ENCODE measurements at places on chromosomes 3 and 15.
A peak's percentile ranks its signal among the peaks of the same experiment; 100 is the strongest.

- no peak for DNase-seq
Measured at GRCh38 chr3:3662610-3663009, 136.6 kb upstream of the LRRN1 start.

- no peak for DNase-seq
Measured at GRCh38 chr15:64096668-64097384, 1.0 kb downstream of the SNX1 start.

DNA sequence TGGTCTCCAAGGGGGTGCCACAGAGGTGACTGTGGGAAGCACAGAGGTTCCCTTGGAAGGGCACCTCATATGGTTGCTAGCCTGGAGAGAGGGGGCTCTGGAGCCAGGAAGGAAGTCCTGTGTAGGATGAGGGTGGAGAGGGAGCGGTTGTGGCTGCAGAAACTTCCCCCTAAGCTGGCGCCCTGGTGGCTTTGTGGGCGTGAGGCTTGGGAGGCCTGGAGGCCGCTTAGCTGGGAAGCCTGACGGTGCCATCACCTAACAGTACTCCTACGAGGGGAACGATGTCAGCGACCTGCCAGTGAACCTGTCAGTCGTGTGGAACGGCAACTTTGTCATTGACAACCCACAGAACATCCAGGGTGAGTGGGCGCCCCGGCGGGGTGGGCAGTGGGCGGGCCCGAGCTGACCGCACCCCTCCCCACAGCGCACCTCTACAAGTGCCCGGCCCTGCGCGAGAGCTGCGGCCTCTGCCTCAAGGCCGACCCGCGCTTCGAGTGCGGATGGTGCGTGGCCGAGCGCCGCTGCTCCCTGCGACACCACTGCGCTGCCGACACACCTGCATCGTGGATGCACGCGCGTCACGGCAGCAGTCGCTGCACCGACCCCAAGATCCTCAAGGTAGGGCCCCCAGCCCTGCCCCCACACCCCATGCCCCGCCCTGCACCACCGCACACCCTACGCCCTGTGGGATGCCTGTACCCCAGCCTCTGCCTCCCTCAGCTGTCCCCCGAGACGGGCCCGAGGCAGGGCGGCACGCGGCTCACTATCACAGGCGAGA, 31.0 kb downstream of the PLXNA1 start:
- no peak for DNase-seq

DNA sequence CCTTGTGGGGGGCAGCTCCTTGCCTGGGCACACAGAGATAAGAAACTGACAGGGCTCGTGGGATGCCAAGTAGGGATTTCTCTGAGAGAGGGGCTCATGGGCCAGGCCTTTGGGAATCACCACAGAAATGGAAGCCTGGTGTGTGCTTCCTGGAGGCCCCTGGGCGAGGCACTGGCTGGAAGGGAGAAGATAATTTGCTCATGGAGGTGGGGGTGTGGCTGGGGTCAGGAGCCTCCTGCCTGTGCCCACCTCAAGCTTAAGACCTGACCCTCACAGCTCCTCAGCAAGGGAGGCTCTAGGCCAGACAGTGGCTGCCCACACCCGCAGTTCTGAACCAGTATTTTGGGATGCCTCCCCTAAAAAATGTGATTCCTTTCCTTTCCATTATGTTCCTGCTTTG, 16.9 kb upstream of the CPNE9 start:
- no peak for DNase-seq

DNA sequence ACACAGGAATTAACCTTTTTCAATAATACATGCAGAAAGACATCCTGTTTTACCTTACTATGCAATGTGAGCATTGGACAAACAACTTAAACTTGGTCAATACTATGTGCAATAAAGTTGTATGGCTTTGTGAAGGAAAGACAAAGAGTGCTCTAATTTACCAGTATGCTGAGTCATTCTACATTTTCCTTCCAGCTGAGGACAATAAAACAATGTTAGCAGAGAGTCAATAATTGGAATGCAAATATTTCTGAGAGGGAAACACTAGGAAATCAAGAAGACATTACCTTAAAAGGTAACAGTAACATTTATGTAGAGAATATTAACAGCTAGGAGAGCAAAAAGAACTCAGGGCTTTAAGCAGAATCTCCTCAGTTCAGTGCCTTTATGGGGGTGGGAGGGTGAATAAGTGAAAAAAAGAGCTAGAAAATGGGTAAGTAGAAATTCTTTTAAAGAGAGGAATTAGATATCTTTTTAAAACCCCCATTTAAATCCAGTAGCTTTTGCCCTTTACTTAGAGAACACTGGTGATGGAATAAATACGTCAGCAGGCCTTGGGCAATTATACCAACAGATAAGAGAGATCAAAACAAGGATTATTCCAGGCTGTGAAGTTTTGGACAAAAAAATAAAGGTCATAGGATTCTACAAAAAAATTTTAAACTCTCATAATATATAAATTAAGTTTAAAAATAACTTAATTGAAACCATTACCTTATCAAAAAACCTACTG, 11.6 kb upstream of the HGD start:
- DNase-seq, result no peak

DNA sequence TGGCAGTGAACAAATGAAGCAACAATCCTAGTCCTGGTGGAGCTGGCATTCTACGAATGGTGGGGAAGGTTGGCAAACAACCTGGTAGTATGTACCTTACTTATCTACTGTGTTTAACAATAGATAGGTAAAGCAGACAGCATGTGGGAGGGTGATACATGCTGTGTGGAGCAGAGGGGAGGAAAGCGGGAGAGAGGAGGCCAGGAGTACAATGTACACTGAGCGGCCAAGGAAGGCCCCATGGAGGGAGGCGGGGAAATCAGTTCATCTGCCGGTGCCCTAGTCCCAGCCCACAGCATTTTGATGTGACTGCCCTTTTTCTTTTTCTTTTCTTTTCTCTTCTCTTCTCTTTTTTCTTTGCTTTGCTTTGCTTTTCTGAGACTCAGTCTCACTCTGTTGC, 5.3 kb upstream of the RHCG start:
- DNase-seq, result no peak

GRCh38 chr3:14548321-14548729, 8.2 kb upstream of the GRIP2 start:
- DNase-seq, result no peak

DNA sequence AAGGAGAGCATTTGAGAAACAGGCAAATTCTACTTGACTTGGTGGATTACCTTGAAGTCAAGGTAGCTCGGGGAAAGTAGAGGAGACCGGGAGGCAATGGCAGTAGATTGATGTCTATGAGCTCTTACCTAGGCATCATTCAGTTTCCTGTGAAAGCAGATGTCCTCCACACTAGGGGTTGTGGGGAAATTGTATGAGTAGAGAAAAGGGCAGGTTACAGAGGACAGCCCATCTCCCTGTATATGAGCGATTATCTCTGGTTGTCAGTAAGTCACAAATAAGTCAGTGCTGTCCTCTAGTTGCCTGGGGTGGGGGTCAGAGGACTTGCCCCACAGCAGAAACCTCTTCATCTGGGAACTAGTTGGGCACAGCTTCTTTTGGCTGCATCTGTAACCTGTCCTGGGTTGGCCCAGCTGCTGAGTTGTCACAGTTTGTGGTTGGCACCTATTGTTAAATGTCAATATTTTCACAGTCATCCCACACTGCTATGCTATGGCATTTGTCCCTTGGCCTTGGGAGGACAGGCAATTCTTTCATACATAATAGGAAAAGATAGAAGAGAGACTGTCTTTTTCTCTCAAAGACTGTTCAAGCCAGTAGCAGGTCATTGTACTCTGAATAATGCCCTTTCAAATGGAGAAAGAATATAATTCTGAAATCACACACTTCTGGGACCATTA, 53.6 kb upstream of the LRRFIP2 start:
- no peak for DNase-seq

- DNase-seq, result no peak
Measured at GRCh38 chr3:17238023-17238422, 353.3 kb downstream of the PLCL2 start.

GRCh38 chr15:67839499-67839928, 331 bp downstream of the RNU6-1 start:
- no peak for DNase-seq

DNA sequence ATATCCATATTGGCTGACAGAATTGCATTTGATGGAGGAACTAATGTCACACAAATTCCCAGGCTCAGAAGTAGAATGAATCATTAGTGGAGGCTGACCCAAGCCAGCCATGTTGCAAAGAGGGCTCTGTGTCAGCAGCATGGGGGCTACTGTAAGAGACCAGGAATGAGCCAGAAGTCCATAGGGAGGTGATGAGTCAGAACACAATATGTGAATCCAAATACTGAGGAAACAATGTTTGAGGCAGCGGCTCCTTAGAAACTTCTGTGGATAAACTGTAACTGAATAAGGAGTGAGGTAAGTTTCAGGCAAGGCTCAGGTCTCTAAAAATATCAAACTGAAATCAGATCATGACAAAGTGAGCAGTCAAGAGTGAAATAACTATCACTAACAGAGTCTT, 170.7 kb downstream of the WDR72 start:
- DNase-seq, result no peak

DNA sequence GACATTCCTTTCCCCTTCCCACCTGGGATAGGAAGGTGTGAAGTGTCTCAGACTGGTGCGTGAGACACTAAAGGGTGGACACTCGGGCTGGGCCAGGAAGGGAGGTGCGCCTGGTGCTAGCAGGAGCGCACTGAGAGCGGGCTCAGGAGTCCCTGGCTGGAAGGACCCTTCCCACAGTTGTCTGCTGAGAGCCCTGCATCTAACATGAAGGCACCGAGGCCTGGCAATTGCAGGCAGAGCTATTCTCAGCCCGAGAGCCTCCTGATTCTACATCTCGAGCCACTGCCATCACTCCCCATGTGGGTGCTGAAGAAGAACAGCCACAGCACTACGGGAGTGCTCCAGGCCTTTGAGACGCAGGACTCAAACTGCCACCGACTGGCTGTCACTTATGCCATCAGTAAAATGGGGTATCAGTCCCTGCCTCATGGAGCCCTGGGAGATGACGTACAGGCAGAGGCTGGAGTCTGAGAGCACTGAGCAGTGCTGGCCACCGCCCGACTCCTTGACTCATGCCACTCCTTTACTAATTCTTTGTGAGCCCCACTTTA, 159.4 kb downstream of the KLF13 start:
- no peak for DNase-seq

DNA sequence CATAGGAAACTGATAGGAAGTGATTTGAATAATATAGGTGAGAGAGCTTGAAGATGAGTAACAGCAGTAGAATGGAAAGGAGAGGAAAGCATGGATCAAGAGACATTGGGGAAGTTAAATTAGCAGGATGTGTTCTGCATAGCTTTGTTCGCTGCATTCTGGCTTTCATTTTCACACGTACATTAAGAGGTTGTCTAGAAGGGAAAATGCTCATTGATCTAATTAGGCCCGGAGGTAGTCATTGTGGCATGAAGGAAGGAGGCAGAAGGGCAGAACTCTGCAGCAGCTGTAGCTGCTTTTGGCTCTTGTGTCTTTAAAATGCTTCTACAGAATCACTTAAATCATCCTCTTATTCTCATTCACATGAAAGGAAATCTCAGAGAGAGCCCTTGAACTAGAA, 40.3 kb downstream of the KCNAB1 start:
- DNase-seq, result no peak

DNA sequence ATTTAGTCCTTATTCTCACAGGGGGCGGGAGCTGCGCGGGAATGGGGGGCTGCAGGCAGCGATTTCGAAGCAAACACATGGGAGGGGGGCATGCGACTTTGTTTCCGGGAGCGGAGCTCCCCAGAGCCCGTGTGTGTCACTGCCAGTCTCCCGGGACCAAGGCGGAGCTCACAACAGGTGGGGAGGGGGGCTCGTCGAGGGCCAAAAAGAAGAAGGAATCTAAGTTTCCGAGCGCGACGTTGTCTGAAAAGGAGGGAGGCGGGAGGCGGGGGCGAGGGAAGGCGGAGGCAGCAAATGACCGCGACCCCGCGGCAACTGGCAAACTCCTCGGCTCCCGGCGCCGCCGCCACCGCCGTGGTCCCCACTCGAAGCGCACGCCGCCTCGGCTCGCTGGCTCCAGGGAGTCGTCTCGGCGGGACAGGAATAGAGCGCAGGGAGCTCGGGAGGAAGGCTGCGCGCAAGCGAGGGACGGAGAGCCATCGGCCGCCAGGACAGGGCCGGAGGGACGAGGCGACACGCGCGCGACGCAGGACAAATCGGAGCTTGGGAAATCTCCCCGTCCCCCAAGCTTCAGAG, 1.4 kb downstream of the FOXP1 start:
- DNase-seq, result peak; percentile 30

GRCh38 chr3:148090156-148090555, 607.5 kb upstream of the AGTR1 start:
- DNase-seq, result no peak

GRCh38 chr3:129626744-129627349, 20.4 kb upstream of the PLXND1 start:
- DNase-seq, result peak; percentile 54

GRCh38 chr3:107800710-107801109, 277.9 kb downstream of the BBX start:
- DNase-seq, result no peak

DNA sequence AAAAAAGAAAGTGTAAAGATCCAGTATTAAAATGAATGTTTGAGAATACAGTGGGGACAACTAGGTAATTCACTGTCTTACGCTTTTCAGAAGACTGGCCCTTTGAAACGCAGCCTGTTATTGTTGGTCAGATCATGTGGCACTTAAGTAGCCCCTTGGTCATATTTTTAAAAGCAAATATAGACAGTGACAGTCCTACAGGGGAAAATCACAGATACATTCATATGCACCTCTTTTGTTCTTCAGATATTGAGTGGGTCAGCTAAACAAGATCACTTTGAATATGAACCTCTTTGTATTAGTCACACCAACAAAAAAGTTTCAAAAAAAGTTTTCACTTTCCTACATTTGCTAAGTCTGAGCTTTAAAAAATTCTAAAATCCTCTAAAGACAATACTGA, 36.0 kb downstream of the TIGIT start:
- DNase-seq, result no peak

DNA sequence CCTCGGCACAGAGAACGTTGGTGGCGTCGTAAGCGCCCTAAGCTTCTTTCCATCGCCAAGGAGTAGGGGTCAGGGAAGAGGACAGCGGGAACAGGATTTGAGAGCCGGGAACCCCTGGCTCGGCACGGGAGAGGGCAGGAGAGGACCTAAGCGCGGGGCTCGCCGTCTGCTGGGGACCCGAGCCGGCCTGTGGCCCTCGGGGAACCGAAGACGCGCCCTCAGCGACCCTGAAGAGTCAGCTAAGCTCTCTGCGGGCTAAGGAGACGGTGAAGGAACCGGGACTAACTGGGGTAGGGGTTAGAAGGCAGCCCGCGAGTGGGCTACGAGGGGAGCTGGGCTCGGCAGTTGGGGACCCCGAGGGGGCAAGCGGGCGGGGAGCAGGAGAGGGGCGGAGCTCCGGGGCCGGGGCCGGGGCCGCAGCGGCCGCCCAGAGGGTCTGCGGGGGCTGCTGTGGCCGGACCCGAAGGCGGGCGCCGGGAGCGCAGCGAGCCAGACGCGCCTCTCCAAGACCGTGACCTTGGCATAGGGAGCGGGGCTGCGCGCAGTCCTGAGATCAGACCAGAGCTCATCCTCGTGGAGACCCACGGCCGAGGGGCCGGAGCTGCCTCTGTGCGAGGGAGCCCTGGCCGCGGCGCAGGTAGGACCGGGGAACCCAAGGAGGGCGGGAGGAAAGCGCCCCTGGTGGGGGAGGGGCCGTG, 574 bp downstream of the CASR start:
- no peak for DNase-seq

- DNase-seq, result no peak
Measured at GRCh38 chr3:9077029-9077428, 113.8 kb upstream of the RAD18 start.

Data from naive thymus-derived CD8-positive, alpha-beta T cell (primary cell).